ENCODE measurements at places on chromosomes 16 and 17. TPM values are rescaled to one million over a fixed set of nuclear protein-coding genes. Genes with fewer than 3 reads are reported as not detected.

- peaks cover 25% of the 10 kb centered on the region for H3K4me1 ChIP-seq
- no peaks in the 10 kb centered on the region for H3K27me3 ChIP-seq
- no peaks in the 10 kb centered on the region for H3K36me3 ChIP-seq
These were observed 1.3 kb downstream of the APPBP2 start for GRCh38 chr17:60524463-60525327.

GRCh38 chr17:75402026-75402425, 3.5 kb downstream of the GRB2 start:
- no peak overlapping the region for H3K27ac ChIP-seq
- no peaks in the 10 kb centered on the region for H3K27me3 ChIP-seq
- H3K4me3 ChIP-seq, result no peak overlapping the region
- H3K4me1 ChIP-seq, result peaks cover 20% of the 10 kb centered on the region
- no peaks in the 10 kb centered on the region for H3K36me3 ChIP-seq

ATAD5 gene
- total RNA-seq, result 1.0 TPM

DNA sequence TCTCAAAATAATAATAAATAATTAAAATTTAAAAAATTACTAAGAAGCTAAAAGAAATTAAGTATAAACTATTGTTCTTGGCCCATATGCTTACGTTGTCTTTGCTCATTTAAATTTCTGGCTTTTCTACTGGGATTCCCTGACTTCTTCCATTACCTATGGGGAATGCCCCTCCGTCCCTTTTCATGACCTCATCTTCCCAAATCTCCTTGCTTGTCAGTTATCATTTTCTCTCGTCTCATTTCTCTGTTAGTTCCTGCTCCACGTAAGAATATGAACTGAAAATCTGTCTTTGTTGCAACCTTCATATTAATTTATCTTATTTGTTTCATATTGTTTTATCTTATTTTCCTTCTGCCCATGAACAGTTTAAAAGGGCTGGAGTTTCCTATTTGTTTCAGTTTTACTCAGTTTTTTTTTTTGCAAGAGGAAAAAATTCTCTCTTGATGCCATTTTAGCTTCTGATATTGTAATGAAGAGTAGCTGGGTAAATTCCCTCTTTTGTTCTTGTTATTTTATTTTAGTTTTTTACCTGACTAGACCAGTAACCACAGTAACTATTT, 2.5 kb upstream of the DNAJA2 start:
- H3K4me3 ChIP-seq, result no peak overlapping the region
- H3K36me3 ChIP-seq, result no peaks in the 10 kb centered on the region
- H3K4me1 ChIP-seq, result peaks cover 28% of the 10 kb centered on the region
- no peak for DNase-seq

DNA sequence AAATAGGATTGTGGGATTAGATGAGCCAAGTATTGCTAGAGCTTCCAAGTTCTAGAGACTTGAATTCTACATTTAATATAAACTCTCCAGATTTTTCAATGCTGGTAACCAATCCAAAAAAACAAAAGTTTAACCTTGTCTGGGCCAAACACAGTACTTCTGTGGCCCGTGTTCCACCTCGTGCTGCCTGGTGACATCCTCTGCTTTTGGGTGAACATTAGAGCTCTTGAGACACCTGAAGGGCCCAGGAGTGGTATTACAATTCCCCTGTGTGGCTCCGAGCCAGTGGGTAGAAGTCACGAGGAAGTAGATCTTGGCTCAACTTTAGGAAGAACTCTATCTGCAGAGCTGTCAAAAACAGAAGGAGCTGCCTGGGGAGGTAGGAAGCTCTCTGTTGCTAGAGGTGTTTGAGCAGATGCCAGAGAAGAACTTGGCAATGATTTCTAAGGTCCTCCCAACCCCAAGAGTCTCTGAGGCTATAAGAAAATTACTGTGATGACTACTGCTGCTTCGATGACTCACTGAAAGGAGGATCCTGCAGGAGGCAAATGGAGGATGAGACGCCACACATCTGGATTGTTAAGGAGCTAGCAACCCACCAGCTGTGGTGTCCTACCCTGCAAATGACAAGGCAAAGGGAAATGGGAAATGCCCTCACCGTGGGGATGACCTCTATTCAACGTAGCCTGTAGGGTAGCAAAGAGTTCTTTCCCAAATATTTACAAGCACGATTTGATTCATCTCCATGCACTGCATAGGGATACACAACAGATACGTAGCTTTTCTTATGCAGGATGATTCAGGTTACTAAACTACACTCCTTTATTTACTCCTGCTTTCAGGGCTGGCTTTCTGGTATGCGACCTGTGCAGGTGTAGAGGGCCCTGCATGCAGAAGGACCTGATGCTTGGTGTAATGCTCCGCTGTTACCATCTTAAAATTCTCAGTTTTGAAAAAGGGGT, 45.8 kb upstream of the GAS7 start:
- DNase-seq, result no peak
- H3K4me3 ChIP-seq, result no peak overlapping the region
- no peaks in the 10 kb centered on the region for H3K27me3 ChIP-seq
- H3K36me3 ChIP-seq, result no peaks in the 10 kb centered on the region
- no peaks in the 10 kb centered on the region for H3K4me1 ChIP-seq

GRCh38 chr17:31869797-31870568, 10.9 kb upstream of the COPRS start:
- DNase-seq, result no peak
- H3K36me3 ChIP-seq, result peaks cover 9% of the 10 kb centered on the region
- H3K27ac ChIP-seq, result no peak overlapping the region

UBB gene
- total RNA-seq, result 486 TPM

DNA sequence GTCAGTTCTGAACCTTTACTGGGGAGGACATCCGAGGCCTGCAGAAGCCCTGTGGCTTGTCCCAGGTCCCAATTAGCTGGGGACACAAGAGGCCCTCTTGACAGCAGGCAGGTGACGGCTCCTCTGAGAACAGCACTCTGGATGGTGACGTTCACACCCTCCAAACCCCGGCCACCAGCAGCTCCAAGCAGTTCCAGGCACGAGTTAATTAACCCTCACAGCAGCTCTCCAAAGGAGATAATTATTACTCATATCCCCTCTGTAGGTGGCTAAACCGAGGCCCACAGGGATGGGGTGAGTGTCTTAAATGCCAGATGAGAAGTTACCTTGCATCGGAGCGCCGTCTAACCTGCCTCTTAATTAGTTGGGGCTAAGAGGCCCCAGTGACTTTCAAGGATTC, 168.9 kb upstream of the CIBAR2 start:
- no peaks in the 10 kb centered on the region for H3K36me3 ChIP-seq
- no peak overlapping the region for H3K27ac ChIP-seq
- H3K4me3 ChIP-seq, result no peak overlapping the region
- DNase-seq, result no peak
- peaks cover 4% of the 10 kb centered on the region for H3K4me1 ChIP-seq
- no peaks in the 10 kb centered on the region for H3K27me3 ChIP-seq

DNA sequence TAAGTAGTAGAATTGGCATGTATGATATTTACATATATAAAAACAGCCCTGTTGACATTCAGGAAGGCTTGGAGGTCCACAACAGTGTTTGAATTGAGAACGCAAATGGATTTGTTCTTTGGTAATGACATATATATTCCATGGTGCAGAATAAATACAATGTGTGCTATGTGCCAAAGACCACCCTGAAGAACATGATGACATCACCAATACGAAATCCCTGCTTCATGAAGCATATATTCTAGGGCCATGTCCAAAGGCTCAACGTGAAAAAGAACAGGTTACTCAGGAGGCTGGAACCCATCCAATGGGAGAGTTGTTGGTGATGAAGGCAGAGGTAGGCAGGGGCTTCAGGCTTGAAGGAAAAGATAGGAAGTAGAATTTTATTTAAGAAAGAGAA, 423.9 kb upstream of the MAF start:
- H3K27ac ChIP-seq, result no peak overlapping the region
- H3K4me1 ChIP-seq, result no peaks in the 10 kb centered on the region
- DNase-seq, result no peak
- no peaks in the 10 kb centered on the region for H3K27me3 ChIP-seq
- no peaks in the 10 kb centered on the region for H3K36me3 ChIP-seq

DNA sequence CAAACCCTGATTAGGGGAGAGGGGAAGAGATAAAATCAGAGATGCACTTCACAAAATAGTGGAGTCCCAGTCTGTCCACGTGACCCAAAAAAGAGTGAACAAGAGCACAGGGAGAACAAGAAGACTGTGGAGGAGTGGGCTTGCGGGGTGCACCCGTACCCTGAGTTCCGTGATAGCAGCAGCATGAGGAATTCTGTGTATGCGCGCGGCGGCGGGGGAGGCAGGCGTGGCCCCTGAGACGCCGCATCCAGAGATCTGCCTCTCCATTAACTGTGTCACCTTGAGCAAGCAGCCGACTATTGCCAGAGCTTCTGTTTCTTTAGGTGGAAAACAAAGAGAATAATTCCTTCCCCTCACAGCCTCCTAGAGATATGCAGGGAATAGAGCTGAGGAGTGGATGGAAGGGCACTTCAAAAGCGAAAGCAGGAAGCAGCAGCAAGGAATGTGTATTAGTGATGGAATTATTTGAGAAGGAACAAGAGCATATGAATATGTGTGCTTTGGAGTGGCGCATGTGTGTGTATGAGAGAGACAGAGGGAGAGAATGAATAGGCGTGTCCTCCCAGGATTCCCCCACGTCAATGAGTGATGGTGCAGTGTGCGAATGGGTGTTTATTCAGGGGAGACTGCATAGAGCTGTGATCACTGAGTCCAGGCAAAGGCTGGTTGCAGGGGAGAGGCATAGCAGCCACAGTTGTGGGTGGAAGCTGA, 10.4 kb upstream of the SOX9 start:
- H3K4me3 ChIP-seq, result no peak overlapping the region
- no peak for DNase-seq
- H3K27ac ChIP-seq, result no peak overlapping the region
- no peaks in the 10 kb centered on the region for H3K27me3 ChIP-seq
- H3K36me3 ChIP-seq, result no peaks in the 10 kb centered on the region

DNA sequence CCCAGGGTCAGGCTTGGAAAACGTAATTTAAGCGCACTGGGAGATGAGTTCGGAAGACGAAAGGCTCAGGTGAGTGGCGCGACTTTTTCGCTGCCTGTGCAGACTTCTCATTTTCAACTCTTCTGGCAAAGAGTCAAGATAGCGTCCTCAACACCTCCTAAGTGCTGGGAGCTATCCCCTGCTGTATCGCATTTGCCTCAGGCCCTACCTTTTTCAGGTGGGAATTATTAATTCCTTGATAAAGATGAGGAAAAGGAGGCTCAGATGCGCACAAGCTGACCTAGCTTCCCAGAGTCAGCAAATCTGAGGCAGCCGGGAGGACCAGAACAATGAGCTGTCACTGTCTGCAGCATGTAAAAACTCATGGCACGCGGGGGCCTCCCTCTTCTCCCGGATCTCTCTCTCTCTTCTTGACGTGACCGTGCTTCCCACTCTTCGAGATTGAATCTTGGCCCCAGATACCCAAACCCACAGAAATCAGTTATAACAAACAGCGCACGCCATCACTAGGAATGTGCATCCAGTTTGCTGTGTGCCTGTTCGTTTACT, 512 bp upstream of the ADAMTS18 start:
- H3K4me3 ChIP-seq, result no peak overlapping the region
- peaks cover 15% of the 10 kb centered on the region for H3K4me1 ChIP-seq
- no peaks in the 10 kb centered on the region for H3K36me3 ChIP-seq
- DNase-seq, result no peak
- no peaks in the 10 kb centered on the region for H3K27me3 ChIP-seq

- H3K4me3 ChIP-seq, result no peak overlapping the region
- no peak overlapping the region for H3K27ac ChIP-seq
- no peak for DNase-seq
- no peaks in the 10 kb centered on the region for H3K27me3 ChIP-seq
These were observed 1060.6 kb upstream of the CDH8 start for GRCh38 chr16:63096857-63097256.

CLEC19A gene
- not detected for total RNA-seq

GRCh38 chr17:82160075-82160474, 52.6 kb downstream of the CCDC57 start:
- DNase-seq, result no peak
- H3K4me3 ChIP-seq, result no peak overlapping the region
- H3K27ac ChIP-seq, result no peak overlapping the region
- H3K4me1 ChIP-seq, result no peaks in the 10 kb centered on the region

METRN gene
- total RNA-seq, result 36.6 TPM

GRCh38 chr16:81268509-81268908, 30.0 kb downstream of the BCO1 start:
- no peak for DNase-seq
- H3K4me3 ChIP-seq, result no peak overlapping the region
- no peaks in the 10 kb centered on the region for H3K27me3 ChIP-seq

All from body of pancreas (tissue), 4 donors.